ENCODE measurements at places on chromosomes 5 and 9.

- DNase-seq: no peak
These were observed 212.0 kb upstream of the KIF2A start for GRCh38 chr5:62093976-62094375.

GRCh38 chr9:125150349-125151245 lies 7.3 kb upstream of the SCAI start:
- no peak for DNase-seq

DNA sequence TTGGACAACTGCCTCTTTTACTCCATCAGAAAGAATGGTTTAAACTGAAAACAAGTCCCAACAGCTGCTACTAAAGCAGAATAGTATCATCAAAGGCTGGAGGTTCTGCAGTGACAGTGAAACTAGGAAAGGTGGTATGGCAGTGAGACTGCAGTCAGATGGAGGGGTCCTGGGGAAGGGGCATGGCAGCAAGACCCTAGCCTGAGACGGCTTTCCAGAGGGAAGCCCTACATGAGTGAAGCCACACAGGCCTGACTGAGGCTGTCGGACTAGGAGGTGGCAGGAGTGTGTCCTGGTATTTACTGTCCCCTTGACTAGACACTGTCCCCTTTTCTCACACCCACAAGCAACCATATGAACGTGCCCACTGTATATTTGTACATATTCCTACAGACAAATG lies 40.4 kb upstream of the IPPK start:
- DNase-seq: no peak

GRCh38 chr5:148934895-148935400 lies 108.5 kb downstream of the ADRB2 start:
- no peak for DNase-seq

- DNase-seq: no peak
These were observed 88.5 kb downstream of the PBX3 start for GRCh38 chr9:125835655-125836054.
